NCI-H82 (cell line): ENCODE measurements at places on chromosomes 5 and 9.

DNA sequence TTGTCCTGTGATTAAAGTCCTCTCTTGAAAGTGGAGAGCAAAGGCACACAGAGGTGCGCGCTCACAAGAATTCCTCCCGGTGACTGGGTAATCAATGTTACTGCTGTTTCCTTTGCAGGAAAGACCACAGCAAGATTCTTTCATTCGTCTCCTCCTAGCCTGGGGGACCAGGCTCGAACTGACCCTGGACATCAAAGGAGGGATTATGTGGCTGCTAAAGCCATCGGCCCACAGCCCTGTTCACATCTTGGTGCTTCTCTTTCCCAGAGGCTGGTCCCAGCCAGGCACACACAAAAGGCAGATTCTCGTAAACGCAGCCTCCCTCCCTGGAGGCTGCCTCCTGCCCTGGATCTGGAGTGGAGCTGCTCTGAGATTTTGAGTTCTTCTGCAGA lies 230.9 kb downstream of the FANCC start:
- no peak for DNase-seq

- no peak for DNase-seq
Measured at GRCh38 chr5:176528301-176528700, 8.9 kb downstream of the RNF44 start.

GRCh38 chr5:151449839-151450238 lies 2.4 kb downstream of the SLC36A1 start:
- no peak for DNase-seq

DNA sequence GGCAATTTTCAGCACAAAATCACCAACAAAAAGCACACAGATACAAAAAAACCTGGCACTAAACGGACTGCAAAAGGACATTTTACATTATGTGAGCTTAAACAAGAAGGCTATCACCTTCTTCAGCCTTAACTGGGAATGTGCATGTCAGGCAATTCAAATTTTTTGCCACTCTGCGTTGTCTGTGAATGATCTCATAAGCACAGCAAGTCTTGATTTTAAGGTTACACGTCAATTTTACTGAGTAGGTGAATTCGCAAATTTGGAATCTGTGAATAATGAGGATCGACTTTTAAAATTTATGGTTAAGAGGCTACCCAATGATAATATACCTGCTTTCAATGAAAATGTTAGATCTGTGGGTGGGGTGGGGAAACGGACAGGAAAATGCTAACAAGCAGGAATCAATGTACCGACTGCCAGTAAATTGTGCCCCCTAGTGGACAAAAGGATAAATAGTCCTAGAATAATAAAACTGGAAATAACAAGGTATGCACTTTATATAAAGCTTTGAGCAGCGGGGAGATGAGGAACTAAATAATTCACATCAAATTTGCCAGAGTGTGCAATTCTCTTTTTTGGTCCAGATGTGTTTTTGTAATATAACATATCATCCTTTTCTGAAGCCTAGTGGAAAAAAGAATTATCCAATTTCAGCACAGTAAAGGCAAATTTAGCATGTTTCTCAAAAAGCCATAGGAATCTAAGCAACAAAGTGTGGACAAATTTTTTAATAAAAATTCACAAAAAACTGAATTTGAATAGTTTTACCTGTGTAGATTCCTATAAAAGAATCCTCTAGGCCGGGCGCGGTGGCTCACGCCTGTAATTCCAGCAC lies 20.5 kb downstream of the EQTN start:
- peak; percentile 74 for DNase-seq

DNA sequence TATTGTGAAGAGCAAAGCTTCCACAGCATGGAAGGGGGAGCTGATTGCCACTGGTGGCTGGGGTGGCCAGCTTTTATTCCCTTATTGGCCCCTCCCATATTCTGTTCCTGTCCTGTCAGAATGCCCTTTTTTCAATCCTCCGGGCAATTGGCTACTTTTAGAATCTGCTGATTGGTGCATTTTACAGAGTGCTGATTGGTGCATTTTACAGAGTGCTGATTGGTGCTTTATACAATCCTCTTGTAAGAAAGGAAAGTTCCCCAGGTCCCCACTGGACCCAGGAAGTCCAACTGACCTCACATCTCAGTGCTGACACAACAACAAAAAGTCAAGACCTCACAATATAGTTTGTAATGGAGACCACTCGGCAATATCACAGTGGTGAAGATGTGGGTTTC lies 195.0 kb downstream of the SPATA31A6 start:
- no peak for DNase-seq

GRCh38 chr5:24353016-24353415 lies 291.8 kb downstream of the CDH10 start:
- no peak for DNase-seq

DNA sequence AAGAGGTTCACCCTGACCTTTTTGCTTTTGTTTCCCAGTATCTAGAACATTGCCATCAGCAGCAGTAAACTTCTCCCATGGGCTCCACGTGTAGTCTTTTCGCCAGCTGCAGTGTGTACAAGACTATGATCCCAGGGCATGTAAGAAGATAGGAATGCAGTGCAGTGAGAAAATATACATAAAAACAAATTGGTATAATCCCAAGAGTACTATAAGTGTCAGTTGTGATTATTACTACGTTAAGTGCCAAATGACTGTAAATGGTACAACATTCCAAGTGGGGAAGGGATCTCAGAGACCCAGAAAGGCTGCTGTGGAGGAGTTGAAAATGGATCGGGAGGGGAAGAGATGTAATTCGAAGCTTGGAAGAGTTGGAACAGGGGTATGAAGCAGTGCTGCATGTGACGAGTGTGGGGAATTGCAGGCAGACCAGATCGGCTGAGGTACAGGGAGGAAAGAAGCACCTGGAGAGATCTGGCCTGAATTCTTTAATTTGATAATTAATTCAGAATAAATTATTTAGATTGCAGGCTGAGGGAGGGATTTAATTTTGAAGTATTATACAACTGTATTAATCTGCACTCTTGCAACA lies 95.1 kb downstream of the FBXL7 start:
- no peak for DNase-seq

DNA sequence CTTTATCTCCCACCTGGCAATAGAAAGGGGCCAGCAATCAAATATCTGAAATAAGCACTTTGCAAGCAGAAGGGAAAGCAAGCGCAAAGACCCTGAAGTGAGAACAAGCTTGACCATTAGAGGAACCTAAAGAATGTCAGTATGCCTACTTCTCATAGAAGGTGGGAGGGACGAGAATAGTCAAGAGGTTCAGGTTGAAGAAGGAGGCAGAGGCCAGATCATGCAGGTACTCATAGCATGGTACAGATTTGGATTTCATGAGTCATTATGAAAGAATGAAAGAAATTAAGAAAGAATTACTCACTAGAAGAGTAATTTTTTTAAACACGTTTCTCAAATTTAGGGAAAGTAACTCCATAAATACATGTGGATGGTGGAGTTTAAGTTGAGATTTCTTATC lies 33.7 kb downstream of the MCTP1 start:
- no peak for DNase-seq

- no peak for DNase-seq
Measured at GRCh38 chr5:54760182-54760935, 225.0 kb downstream of the ESM1 start.

DNA sequence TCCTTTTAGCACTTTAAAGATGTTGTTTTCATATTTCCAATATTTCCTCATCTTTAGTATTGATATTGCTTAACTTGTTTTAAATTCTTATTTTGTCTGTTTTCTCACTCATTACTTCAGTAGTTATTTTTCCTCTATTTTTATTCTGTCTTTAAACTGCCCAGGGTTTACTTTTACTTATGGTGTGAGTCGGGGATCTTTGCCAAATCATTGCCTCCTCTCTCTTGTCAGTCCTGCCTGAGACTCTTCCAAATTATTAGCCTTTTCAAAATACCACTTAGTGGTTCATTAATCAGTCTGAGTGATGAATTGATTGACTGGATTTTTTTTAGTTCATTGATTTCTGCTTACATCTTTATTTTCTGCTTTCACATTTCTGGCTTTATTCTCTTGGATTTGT lies 72.9 kb downstream of the SH3GL2 start:
- no peak for DNase-seq
